ENCODE measurements at places on chromosomes 12 and 14. TPM values are rescaled to one million over a fixed set of nuclear protein-coding genes. Genes with fewer than 3 reads are reported as not detected.

GRCh38 chr12:54859502-54859901 lies 5.2 kb downstream of the MUCL1 start:
- H3K4me3 ChIP-seq, result no peak overlapping the region
- no peaks in the 10 kb centered on the region for H3K36me3 ChIP-seq
- DNase-seq, result no peak

DNA sequence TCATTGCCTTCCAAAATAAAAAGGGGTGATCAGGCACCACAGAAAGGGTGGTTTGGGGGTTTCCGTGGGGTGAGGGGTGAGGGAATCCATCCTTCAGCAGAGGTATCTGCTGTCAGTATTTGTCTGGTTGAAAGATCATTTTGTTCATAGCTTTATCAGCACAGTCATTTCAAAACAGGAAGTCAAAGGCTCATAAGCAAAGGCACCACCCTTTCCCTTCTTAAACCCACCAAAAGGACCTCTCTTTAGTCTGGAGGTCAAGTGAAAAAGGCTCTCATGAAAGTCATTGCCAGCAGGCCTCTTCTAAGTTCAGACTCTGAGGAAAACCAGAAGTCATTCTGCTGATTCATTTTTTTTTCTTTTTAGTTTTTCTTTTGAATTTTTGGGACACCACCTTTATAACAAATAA lies 6.2 kb downstream of the CHST11 start:
- no peak overlapping the region for H3K4me3 ChIP-seq
- no peak for DNase-seq
- H3K36me3 ChIP-seq, result no peaks in the 10 kb centered on the region
- H3K4me1 ChIP-seq, result no peaks in the 10 kb centered on the region
- H3K27ac ChIP-seq, result no peak overlapping the region

DNA sequence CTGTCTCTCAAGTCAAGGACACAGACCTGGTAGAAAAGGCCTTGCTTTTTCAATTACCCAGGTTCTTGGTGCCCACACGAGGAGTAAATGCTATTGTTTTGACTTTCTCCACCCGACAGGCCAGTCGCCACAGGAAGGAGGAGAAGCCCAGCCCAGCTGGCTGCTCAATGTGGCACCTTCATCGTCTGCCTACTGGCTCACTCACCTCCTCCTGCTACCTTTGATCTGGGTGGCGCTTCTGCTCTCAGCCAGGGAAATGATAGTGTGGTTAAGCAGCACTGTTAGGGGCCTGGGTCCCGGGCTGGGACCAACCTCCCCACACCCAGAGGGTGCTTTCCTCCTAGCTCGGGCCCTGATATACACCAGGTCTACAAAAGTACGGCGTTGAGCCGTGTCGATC lies 75.0 kb upstream of the FZD10 start:
- H3K4me3 ChIP-seq, result no peak overlapping the region
- H3K4me1 ChIP-seq, result no peaks in the 10 kb centered on the region
- H3K36me3 ChIP-seq, result no peaks in the 10 kb centered on the region
- no peaks in the 10 kb centered on the region for H3K27me3 ChIP-seq

TEAD4 gene
- 2.4 TPM for total RNA-seq

CPM gene
- total RNA-seq, result 78.3 TPM

- H3K27ac ChIP-seq, result no peak overlapping the region
- H3K36me3 ChIP-seq, result no peaks in the 10 kb centered on the region
- no peaks in the 10 kb centered on the region for H3K27me3 ChIP-seq
Observed at GRCh38 chr12:87667378-87667777, 361.8 kb downstream of the C12orf50 start.

DNA sequence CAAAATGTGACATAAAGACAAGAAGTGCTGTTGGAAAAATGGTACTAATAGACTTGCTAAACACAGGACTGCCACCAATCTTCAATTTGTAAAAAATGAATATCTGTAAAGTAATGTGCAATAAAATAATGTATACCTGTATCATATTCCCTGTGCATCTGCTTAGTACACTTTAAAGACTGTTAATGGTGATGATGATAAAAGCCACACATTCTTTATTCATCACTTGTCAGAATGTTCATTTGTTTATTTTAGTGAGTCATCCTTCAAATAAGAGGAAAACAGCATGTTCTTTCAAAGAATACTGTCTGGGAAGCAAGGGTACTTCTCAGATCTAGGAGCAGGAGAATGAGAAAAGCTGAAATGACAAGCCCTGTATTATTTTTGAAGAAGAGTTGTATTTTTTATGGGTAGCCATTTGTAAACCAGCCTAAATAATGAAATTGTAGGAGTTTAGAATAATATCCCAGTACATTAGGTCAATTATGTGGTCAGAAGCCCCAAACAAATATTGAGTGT lies 78.3 kb upstream of the PSMA6 start:
- DNase-seq, result no peak
- no peak overlapping the region for H3K27ac ChIP-seq
- no peaks in the 10 kb centered on the region for H3K27me3 ChIP-seq
- no peaks in the 10 kb centered on the region for H3K4me1 ChIP-seq

DNA sequence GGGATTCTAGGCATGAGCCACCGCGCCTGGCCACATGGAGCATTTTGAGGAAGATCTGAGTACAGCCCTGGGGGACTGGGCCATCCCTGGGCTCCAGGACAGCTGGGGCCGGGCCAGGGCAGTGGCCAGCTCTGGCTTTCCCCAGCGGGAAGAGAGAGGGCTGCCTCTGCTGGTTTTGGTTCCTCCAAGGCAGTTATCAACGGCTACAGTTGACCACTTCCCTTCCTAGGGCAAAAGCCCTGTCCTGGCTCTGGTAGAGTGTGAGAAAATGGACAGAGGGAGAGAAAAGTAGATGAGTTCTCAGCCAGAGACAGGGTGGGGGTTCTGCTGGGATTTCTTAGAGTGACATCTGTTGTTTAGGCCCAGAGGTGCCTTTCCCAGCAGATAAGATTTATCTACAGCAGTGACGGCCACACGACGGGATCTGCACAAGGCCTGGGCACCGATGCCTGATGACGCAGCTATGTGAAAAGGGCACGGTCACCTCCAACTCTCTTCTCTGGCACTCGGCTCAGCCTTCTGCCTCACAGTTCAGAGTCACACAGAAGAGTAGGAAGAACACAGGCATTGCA lies 5.5 kb upstream of the HVCN1 start:
- no peak for DNase-seq
- no peak overlapping the region for H3K4me3 ChIP-seq
- H3K36me3 ChIP-seq, result no peaks in the 10 kb centered on the region
- H3K27ac ChIP-seq, result no peak overlapping the region
- H3K4me1 ChIP-seq, result peaks cover 4% of the 10 kb centered on the region

RASSF9 gene
- 2.9 TPM for total RNA-seq

C12orf60 gene
- 2.3 TPM for total RNA-seq

- H3K4me1 ChIP-seq, result peaks cover 4% of the 10 kb centered on the region
- peaks cover 6% of the 10 kb centered on the region for H3K36me3 ChIP-seq
- peak; percentile 89 for DNase-seq
- H3K27me3 ChIP-seq, result no peaks in the 10 kb centered on the region
- peak overlapping the region; percentile 98 for H3K27ac ChIP-seq
- peak overlapping the region; percentile 80 for H3K4me3 ChIP-seq
Observed at GRCh38 chr14:68794130-68794850, 1.4 kb upstream of the ZFP36L1 start.

LGALS3 gene
- 580 TPM for total RNA-seq

- no peaks in the 10 kb centered on the region for H3K4me1 ChIP-seq
- H3K4me3 ChIP-seq, result no peak overlapping the region
- no peaks in the 10 kb centered on the region for H3K27me3 ChIP-seq
- no peak for DNase-seq
- peak overlapping the region; percentile 55 for H3K27ac ChIP-seq
- H3K36me3 ChIP-seq, result no peaks in the 10 kb centered on the region
Observed at GRCh38 chr14:69252851-69253250, 7.1 kb upstream of the GALNT16 start.

AMHR2 gene
- not detected for total RNA-seq

DNA sequence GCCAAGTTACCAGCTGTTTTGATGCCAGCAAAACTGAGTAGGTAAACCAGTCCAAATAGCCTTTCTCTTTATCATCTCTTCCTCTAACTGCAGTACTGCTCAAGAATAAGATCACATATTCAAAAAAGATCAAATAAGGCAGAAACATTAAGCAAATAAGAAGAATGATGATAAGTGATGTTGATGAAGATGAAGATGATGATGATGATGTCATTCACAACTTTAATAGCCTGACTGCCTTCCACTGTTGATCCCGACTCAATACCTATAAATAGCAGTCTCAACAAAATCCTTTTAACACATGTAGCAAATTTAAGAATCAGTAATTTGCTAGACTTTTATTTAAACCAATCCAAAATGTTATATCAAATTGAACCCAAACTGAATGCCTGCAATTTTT lies 47.1 kb downstream of the NELL2 start:
- no peak overlapping the region for H3K27ac ChIP-seq
- no peaks in the 10 kb centered on the region for H3K36me3 ChIP-seq
- no peaks in the 10 kb centered on the region for H3K27me3 ChIP-seq
- DNase-seq, result no peak

DNA sequence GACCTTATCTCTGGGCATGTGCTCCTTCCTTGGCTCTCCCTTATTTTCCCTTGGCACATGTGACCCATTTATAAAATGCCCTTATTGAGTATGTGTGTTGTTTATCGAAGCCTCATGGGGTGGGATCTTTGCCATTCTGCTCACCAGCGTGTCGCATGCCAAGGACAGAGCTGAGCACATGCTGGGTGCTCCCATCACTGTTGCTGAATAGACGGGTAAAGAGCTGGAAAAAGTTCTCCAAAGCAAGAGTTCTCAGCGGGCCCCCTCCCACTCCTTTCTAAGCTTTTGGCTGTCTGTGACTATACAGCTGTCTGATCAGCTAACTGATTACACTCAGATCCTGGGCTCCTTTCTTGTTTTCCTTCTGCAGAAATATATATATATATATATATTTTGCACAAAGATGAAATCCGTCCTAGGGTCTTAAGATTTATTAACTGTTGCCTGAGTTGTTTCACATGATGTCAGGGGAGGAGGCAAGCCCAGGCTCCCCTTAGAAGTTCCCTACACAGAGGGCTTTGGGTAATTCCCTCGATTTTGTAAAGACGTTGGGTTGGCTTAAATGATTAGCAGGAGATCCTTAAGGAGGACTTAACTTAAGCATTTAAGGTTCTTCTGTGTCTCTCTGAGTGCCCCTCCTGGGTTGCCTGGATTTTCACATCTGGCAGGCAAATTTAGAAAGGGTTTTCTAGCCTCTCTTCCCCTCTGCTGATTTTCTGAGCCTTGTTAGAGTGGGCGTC lies 71.6 kb downstream of the TMEM132C start:
- H3K27me3 ChIP-seq, result no peaks in the 10 kb centered on the region
- no peaks in the 10 kb centered on the region for H3K4me1 ChIP-seq
- H3K27ac ChIP-seq, result peak overlapping the region; percentile 8
- no peak overlapping the region for H3K4me3 ChIP-seq
- no peak for DNase-seq
- no peaks in the 10 kb centered on the region for H3K36me3 ChIP-seq

GRCh38 chr12:7107636-7108002 lies 1.4 kb downstream of the C1RL start:
- H3K4me3 ChIP-seq, result peak overlapping the region; percentile 64
- H3K27me3 ChIP-seq, result no peaks in the 10 kb centered on the region
- DNase-seq, result no peak
- no peaks in the 10 kb centered on the region for H3K36me3 ChIP-seq
- no peaks in the 10 kb centered on the region for H3K4me1 ChIP-seq

GRCh38 chr14:51201890-51202289 lies 38.2 kb upstream of the TMX1 start:
- H3K27me3 ChIP-seq, result no peaks in the 10 kb centered on the region
- no peak for DNase-seq
- H3K36me3 ChIP-seq, result no peaks in the 10 kb centered on the region
- H3K4me1 ChIP-seq, result no peaks in the 10 kb centered on the region
- no peak overlapping the region for H3K27ac ChIP-seq

DNA sequence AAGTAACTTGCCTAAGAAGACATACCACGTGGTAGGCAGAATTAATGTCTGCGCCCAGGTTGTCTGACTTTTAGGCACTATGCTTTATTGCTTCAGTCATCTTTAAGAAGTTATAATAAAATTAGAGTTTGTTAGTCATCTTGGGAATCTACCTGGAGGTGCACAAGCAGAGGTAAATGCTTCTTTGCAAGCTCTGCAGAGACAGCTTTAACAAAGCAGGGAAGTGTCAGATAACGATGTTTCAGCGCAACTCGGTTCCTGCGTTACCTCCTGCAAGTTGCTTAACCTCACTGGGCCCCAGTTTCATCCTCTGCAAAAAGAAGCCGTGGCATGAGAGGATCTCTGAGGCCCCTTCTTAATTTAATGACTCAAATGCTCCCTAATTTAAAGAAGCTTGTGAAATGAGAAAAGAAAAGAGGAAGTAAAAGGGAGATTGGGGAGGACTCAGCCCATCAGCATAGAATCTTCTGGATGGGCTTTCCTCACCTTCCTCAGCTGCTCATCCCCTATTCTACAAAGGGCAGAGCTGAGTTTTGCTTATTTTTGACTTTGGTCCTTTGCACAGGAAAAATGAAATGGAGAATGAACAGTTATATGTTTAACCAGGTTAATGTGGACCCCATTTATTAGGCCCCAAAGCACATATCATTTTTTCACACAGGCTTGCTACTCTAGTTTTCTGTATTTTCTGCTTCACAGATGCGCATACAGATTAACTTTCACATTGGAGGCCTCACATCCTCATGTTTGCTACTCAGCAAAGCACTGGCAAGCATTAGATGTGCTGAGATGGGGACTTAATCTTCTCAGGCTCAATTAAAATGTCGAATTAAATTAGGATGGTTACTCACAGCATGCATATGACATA lies 5.1 kb downstream of the ARHGDIB start:
- H3K4me1 ChIP-seq, result peaks cover 4% of the 10 kb centered on the region
- DNase-seq, result no peak
- no peaks in the 10 kb centered on the region for H3K36me3 ChIP-seq
- H3K4me3 ChIP-seq, result no peak overlapping the region
- H3K27me3 ChIP-seq, result no peaks in the 10 kb centered on the region

INHBC gene
- not detected for total RNA-seq

GRCh38 chr12:70242695-70243509 lies at the start of gene CNOT2:
Gene CNOT2, plus strand, starts transcription at chr12:70243433. Its CDS starts 34,794 bp downstream, at chr12:70278227.
- H3K27me3 ChIP-seq, result no peaks in the 10 kb centered on the region
- no peaks in the 10 kb centered on the region for H3K4me1 ChIP-seq
- DNase-seq, result peak; percentile 82
- peak within 1 kb of the TSS; percentile 97 for H3K27ac ChIP-seq

DNA sequence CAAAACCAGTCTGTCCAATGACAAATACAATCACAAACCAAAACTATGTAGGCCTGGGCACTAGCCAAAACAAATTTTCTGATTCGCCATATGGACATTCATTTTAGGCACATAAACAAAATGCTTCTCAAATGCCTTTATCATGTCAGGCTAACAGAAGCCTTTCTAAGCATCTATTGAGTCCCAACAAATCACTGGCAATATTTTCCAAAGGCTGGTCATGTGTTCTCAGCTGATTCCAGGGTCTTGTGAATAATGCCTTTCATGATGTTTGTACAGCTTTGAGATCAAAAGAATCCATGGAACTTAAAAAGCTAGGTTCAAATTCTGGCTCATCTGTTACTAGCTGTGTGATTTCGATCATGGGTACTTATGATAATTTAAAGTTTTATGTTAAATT lies 16.1 kb downstream of the FSCB start:
- no peaks in the 10 kb centered on the region for H3K4me1 ChIP-seq
- no peaks in the 10 kb centered on the region for H3K27me3 ChIP-seq
- H3K36me3 ChIP-seq, result no peaks in the 10 kb centered on the region
- H3K4me3 ChIP-seq, result no peak overlapping the region
- DNase-seq, result no peak

GRCh38 chr12:99128246-99128802 lies 483.2 kb downstream of the APAF1 start:
- no peak overlapping the region for H3K27ac ChIP-seq
- H3K36me3 ChIP-seq, result no peaks in the 10 kb centered on the region
- no peak for DNase-seq
- H3K4me1 ChIP-seq, result no peaks in the 10 kb centered on the region

- H3K4me3 ChIP-seq, result peak within 1 kb of the TSS; percentile 82
- H3K27me3 ChIP-seq, result no peaks in the 10 kb centered on the region
- peak; percentile 61 for DNase-seq
- H3K27ac ChIP-seq, result peak within 1 kb of the TSS; percentile 97
Observed at GRCh38 chr12:65278576-65279368, at the start of gene MSRB3. Gene MSRB3, plus strand, starts transcription at chr12:65278683. Its CDS starts 29,897 bp downstream, at chr12:65308580.

FAM90A1 gene
- total RNA-seq, result not detected

DPY19L2 gene
- 8.2 TPM for total RNA-seq

SERPINA1 gene
- total RNA-seq, result 42.6 TPM

Data from breast epithelium (tissue), 4 donors.